PC-9 (cell line): ENCODE measurements at places on chromosomes 12 and 14. TPM values are rescaled to one million over a fixed set of nuclear protein-coding genes. Genes with fewer than 3 reads are reported as not detected.

DNA sequence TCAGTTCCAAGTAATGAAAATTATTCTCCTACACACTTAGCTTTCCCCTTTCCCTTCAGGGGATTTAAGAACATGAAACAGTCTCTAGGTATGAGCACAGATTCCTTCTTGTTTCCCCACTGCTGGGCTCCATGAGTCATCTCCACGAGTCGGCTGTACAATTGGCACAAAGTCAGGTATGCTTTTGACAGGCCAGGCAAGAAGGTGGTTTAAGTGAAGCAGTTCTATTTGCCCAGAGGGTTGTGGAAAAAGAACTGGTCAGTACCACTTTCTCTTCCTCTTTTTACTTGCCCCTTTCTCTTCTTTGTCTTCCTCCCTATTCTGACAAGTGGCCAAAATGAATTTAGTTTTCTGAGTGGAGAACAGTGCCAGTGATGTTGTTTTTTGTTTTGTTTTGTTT lies 16.3 kb downstream of the DYNC1H1 start:
- peak; percentile 95 for DNase-seq

DNA sequence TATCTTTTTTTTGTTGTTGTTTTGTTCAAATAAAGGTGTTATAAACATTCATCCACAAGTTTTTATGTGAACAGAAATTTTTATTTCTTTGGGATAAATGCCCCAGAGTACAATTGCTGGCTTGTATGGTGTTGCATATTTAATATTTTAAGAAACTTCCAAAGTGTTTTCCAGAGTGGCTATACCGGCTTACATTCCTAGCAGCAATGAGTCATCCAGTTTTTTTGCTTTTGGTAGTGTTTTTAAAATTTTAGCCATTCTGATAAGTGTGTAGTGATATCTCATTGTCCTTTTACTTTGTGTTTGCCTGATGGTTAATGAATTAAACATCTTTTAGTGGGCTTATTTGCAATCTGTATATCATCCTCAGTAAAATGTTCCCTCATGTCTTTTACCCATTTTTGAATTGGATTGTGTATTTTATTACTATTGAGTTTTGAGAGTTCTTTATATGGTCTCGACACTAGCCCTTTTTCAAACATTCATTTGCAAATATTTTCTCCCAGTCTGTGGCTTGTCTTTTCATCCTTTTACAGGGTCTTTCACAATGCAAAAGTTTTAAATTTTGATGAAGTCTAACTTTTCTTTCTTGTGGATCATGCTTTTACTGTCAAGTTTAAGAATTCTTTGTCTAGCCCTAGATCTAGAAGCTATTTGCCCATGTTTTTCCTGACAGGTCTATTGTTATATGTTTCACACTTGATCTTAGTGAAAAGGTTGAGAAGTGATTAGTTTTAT lies 29.5 kb downstream of the PPP4R4 start:
- no peak for DNase-seq

DNA sequence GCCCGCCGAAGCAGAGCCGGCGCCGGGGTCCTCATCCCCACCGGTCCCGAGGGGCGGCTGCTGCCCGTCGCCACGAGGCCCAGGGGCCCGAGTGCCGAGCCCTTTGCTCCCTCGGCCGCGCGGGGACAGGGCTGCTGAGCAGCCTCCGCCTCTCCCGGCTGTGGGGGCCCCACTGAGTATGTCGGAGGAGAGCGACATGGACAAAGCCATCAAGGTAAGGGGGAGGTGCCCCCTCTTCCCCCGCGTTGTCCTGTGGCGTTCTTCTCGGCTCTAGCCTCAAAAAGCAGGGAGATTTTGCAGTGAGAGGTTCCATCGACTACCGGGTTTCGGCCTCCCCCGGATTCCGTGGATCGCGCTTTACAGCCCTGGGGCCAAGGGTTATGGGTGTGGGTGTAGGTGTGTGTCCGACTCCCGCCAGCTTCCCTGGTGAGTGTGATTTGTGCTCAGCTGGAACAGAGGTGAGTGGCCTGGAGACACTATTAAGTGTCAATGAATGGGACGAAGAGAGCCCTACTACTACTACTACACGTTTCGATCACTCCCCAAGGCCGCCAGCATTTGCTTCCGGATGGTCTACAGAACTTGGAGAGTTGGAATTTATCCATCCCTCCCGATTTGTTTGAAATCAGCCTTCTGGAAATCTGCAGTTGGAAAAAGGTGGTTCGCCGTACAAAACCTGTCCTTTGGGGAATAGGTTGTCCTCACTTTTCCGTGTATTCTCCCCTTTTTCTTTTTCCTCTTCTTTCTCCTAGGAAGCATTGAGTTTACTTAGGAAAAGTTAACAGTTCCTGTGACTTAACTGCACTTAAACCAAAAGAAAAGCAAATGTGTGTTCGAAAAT lies 748 bp downstream of the MAPKAPK5 start:
- DNase-seq: no peak

The SIX6 gene
- not detected in 2 replicates for total RNA-seq

The CMA1 gene
- not detected in 2 replicates for total RNA-seq

The VDR gene
- total RNA-seq: 7.5 and 12.3 TPM in 2 replicates

The C12orf56 gene
- not detected in 2 replicates for total RNA-seq
